ENCODE measurements at places on chromosomes 6 and 20. TPM values are rescaled to one million over a fixed set of nuclear protein-coding genes. Genes with fewer than 3 reads are reported as not detected.

CASS4 gene
- 0.77 TPM for total RNA-seq

SRPK1 gene
- total RNA-seq = 57.3 TPM

CCN5 gene
- 4.2 TPM for total RNA-seq

KCNQ5 gene
- total RNA-seq = 2.3 TPM

CHD6 gene
- total RNA-seq = 53.6 TPM

OVOL2 gene
- total RNA-seq = 15.2 TPM

RAET1L gene
- not detected for total RNA-seq

FOXS1 gene
- not detected for total RNA-seq

COL10A1 gene
- total RNA-seq = not detected

PBOV1 gene
- not detected for total RNA-seq

VIP gene
- 50.2 TPM for total RNA-seq

C6orf89 gene
- 56.0 TPM for total RNA-seq

ANKRD66 gene
- total RNA-seq = not detected

PLCB1 gene
- total RNA-seq = 7.2 TPM

TFAP2C gene
- total RNA-seq = 0.75 TPM

WFDC5 gene
- total RNA-seq = not detected

Data from mucosa of descending colon (tissue), 3 donors.